Fibroblast of skin of right biceps (primary cell): ENCODE measurements at places on chromosomes 2 and 18.
A peak's percentile ranks its signal among the peaks of the same experiment; 100 is the strongest.

GRCh38 chr18:46481048-46481846 lies 175.8 kb downstream of the LOXHD1 start:
- peak; percentile 34 for DNase-seq

- peak; percentile 35 for DNase-seq
These were observed 93.6 kb downstream of the MTCL1 start for GRCh38 chr18:8799001-8799400.

GRCh38 chr2:147641651-147642050 lies 203.2 kb upstream of the ACVR2A start:
- DNase-seq = peak; percentile 39

DNA sequence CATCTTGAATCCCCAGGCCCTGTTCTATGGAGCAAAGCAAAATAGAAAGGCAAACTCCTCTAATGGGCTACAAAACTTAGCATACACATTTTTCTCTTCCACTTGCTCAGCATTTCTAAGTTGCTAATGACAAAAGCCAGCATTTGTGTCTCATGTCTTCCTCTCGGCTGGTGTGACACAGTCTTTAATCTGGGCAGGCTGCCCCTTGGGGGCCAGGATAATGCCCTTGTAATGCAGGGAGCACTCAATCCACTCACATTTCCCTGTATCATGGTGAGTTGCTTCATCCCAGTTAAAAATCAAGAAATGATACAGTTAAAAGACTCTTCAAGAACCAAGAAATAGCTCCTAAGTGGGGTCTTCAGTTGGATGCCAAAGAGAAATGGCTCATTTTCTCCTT lies 109.1 kb upstream of the FBXO11 start:
- DNase-seq = no peak
